ENCODE measurements at places on chromosomes 7 and 10. TPM values are rescaled to one million over a fixed set of nuclear protein-coding genes. Genes with fewer than 3 reads are reported as not detected.
A peak's percentile ranks its signal among the peaks of the same experiment; 100 is the strongest.

The FEZF1 gene
- not detected for total RNA-seq

The LRRC18 gene
- total RNA-seq: not detected

The CELF2 gene
- total RNA-seq: 103 TPM

The HACD1 gene
- 133 TPM for total RNA-seq

GRCh38 chr7:142152076-142152475, 40.6 kb downstream of the MGAM2 start:
- no peak overlapping the region for H3K4me3 ChIP-seq
- no peak for DNase-seq
- no peaks in the 10 kb centered on the region for H3K4me1 ChIP-seq
- H3K27ac ChIP-seq: no peak overlapping the region
- H3K27me3 ChIP-seq: no peaks in the 10 kb centered on the region

DNA sequence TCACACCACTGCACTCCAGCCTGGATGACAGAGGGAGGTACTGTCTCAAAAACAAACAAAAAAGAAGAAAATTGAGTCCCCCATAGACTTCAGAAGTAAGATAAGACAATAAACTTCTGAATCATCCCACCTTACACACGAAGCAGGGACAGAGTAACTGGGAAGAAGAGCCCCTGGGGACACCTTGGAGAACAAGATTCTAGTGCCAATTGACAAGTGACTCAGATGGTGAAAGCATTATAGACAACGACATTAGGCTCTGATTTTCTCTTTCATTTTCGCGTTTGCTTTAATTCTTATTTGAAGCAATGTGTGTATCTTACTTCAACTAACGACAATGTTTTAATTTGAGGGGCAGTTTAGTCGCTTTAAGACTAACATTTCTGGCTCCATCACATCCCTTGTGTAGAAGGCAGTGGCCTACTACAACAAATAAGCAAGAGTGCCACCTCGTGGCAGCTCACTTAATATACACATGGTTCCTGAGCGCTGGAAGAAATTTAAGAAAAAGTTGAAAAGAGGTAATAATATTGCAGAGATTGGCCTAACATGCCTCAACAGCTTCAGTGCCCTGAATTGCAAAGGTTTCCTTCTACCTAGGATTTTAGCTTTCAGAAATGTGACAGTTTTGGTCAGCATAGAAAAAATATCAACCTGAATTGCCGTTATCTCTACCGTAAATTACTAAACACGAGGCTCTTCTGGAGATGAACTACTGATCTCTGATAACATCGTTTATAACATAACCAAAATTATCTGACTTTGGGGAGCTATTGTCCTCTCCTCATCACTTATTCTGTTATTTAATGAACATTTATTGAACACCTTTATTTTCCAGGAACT, 36.7 kb downstream of the ASNS start:
- H3K27me3 ChIP-seq: no peaks in the 10 kb centered on the region
- DNase-seq: peak; percentile 69
- no peak overlapping the region for H3K4me3 ChIP-seq
- no peaks in the 10 kb centered on the region for H3K4me1 ChIP-seq
- no peaks in the 10 kb centered on the region for H3K36me3 ChIP-seq

DNA sequence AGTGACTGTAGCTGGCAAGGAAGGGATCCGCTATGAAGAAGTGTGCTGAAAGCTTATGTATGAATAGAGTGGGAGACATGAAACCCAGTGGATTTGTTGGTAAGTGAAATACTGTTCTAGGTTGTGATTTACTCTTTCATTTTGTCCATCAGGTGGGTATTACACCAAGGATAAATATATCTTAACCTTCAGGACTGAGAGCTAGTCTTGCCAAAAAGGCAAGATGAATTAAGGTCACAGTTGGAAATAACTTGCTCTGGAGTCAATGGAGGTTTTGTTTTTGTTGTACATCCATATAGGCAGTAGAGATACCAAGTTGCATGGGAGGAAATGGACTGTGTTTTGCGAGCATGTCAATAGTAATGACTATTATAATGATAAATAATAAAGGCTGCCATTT, 190.6 kb downstream of the TMEM178B start:
- DNase-seq: no peak
- no peak overlapping the region for H3K27ac ChIP-seq
- no peaks in the 10 kb centered on the region for H3K36me3 ChIP-seq
- peaks cover 17% of the 10 kb centered on the region for H3K4me1 ChIP-seq
- H3K27me3 ChIP-seq: no peaks in the 10 kb centered on the region

DNA sequence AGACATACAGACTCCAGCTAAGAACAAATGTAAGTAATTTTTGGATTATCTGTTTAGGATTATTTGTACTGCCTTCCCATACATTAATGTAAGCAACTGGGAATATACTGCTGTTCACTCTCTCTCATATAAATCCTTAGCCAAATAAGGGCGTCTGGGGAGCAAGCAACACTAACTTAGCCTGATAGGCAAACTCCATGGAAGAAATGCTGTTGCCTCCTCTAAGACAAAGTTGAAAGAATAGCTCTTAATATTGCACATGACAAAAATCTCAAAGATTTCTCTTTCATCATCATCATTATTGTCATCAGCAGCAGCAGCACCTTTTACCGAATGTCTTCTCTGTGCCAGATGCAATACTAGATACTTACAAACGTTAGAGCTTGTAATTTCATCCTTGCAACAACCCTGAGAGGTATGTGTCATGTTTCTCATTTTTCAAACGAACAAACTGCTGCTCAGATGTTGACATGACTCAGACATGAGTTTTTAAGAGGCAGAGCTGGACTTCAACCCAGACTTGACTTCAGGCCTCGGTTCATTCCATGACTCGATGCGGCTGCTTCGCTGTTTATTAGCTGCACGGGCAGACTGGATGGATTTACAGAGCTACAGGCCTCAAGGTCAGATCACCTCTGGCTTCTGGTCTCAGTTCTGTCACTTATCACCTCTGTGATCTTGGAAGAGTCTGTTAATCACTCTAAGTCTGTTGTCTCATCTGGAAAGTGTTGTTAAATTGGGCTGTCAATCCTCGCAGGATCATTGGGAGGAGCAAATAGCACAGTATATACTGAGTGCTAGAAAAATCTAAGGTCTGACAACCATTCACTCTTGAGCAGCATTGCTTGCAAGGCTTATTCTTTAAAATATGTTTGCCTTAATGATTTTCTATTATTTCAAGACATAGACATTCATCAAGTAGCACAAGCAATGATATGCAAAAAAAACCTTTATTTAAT, 126.3 kb upstream of the CELF2 start:
- H3K27ac ChIP-seq: no peak overlapping the region
- no peaks in the 10 kb centered on the region for H3K27me3 ChIP-seq
- no peaks in the 10 kb centered on the region for H3K36me3 ChIP-seq
- no peak overlapping the region for H3K4me3 ChIP-seq
- DNase-seq: no peak

- no peak for DNase-seq
- H3K4me3 ChIP-seq: no peak overlapping the region
- H3K36me3 ChIP-seq: no peaks in the 10 kb centered on the region
Observed at GRCh38 chr7:47783456-47784223, 164.6 kb downstream of the PKD1L1 start.

DNA sequence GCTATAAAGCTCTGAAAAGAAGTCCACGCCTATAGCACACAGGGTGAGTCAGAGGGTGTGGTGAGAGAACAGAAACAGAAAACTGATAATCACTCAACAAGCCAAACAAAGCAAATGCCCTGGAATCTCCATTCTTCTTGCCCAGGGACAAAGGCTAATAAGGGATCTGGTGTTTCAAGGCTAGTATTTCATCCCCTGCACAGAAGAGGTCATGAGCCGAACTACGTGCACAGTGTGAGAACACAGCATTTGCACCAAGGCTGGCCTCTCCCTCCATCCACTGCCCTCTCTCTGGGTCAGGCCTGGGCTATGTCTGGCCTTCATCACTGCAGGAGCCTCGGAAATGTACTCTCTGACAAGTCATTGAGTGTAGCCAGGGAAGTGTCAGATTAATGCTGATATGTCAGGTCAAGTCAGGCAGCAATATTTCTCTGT, 42.7 kb downstream of the PRR15 start:
- no peak overlapping the region for H3K27ac ChIP-seq
- DNase-seq: no peak
- no peaks in the 10 kb centered on the region for H3K36me3 ChIP-seq
- no peaks in the 10 kb centered on the region for H3K27me3 ChIP-seq
- H3K4me1 ChIP-seq: no peaks in the 10 kb centered on the region

The LMOD2 gene
- total RNA-seq: 1,479 TPM

The ADCY1 gene
- 4.3 TPM for total RNA-seq

The CISD1 gene
- 153 TPM for total RNA-seq

The GPR37 gene
- total RNA-seq: not detected

- H3K36me3 ChIP-seq: no peaks in the 10 kb centered on the region
- no peaks in the 10 kb centered on the region for H3K27me3 ChIP-seq
- H3K4me3 ChIP-seq: no peak overlapping the region
- no peak overlapping the region for H3K27ac ChIP-seq
Observed at GRCh38 chr10:67815571-67816059, 22.4 kb downstream of the DNAJC12 start.

DNA sequence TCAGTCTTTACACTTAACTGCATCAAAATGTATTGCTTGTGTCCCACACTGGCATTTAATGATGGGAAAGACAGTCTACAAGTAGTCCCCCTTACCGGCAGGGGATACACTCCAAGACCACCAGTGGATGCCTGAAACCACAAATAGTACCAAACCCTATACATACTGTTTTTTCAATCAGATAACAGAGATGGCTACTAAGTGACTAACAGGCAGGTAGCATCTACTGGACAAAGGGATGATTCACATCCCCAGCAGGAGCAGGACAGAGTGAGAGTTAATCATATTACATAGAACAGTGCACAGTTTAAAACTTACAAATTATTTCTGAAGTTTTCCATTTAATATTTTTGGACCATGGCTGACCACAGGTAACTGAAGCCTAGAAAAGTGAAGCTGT, 13.2 kb downstream of the TMEM243 start:
- no peak overlapping the region for H3K4me3 ChIP-seq
- no peaks in the 10 kb centered on the region for H3K36me3 ChIP-seq
- H3K4me1 ChIP-seq: no peaks in the 10 kb centered on the region
- H3K27ac ChIP-seq: no peak overlapping the region

DNA sequence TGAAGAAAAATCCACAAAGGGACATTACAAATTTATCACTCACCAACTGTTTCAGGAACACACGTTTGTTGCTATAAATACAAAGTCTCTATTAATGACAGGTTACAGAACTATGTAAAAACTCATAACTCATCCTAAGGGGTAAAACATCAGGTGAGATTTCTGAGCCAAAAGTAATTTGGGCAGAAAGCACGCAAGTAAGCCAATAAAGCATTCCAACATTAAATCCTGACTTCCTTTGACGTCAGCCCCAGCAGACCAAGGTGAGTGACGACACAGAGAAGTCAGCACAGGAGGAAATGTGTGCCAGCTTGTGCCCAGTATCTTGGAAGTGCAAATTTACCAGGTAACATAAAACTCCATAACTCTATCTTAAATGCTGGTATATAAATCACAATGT, 45.7 kb downstream of the IMMP2L start:
- H3K27me3 ChIP-seq: no peaks in the 10 kb centered on the region
- H3K4me1 ChIP-seq: no peaks in the 10 kb centered on the region
- no peak overlapping the region for H3K27ac ChIP-seq
- no peak overlapping the region for H3K4me3 ChIP-seq

GRCh38 chr10:51206500-51206899, 132.2 kb downstream of the PRKG1 start:
- no peak for DNase-seq
- H3K36me3 ChIP-seq: no peaks in the 10 kb centered on the region
- no peaks in the 10 kb centered on the region for H3K27me3 ChIP-seq
- no peak overlapping the region for H3K27ac ChIP-seq
- peaks cover 18% of the 10 kb centered on the region for H3K4me1 ChIP-seq

The METTL27 gene
- total RNA-seq: 0.65 TPM

GRCh38 chr10:95303535-95303934, 12.7 kb upstream of the PDLIM1 start:
- no peak for DNase-seq
- no peak overlapping the region for H3K27ac ChIP-seq
- H3K36me3 ChIP-seq: no peaks in the 10 kb centered on the region
- no peak overlapping the region for H3K4me3 ChIP-seq

DNA sequence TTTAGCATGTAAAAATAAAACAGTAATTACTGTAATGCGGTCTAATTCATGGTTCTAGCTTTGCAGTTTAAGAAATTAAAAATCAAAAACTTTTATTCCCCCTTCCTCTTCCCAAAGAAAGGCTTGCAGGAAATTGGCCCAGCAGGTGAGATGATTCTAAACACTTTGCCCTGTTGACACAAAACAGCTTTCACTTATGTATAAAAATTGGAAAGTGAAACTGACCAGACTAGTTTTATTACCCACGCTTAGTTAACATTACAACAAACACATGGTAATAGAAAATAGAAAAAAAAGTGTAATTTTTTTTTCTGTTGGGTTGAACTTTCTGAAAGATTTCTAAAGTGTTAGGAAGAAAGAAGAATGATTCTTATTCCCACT, 1.2 kb upstream of the CCDC6 start:
- no peaks in the 10 kb centered on the region for H3K36me3 ChIP-seq
- no peak for DNase-seq
- no peaks in the 10 kb centered on the region for H3K27me3 ChIP-seq
- H3K4me3 ChIP-seq: peak overlapping the region; percentile 94
- peak overlapping the region; percentile 96 for H3K27ac ChIP-seq

DNA sequence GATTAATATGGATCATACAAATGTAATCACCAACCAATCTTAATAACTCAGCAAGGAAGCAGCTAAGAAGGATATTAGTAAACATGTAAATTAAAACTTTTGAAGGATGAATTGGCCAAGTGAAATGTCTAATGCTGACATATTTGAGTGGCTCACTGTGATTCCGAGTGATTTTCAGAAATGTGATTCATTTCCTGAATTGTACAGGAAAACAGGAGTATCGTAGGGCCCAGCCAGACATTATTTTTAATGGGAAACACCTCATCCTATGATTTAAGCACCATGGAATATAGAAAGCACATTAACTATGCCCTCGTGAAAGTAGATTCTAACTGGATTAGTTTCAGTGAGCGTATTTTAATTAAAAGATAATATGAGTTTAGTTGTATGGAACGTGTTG, 82.3 kb downstream of the LHFPL3 start:
- H3K4me1 ChIP-seq: no peaks in the 10 kb centered on the region
- DNase-seq: no peak
- H3K27me3 ChIP-seq: no peaks in the 10 kb centered on the region
- H3K4me3 ChIP-seq: no peak overlapping the region
- H3K36me3 ChIP-seq: no peaks in the 10 kb centered on the region
- H3K27ac ChIP-seq: no peak overlapping the region

The ALOX5 gene
- total RNA-seq: 5.8 TPM

The GFRA1 gene
- 5.6 TPM for total RNA-seq

All from heart left ventricle (tissue), 16 donors.